Fibroblast of the aortic adventitia (primary cell): ENCODE measurements at places on chromosomes 4 and X. TPM values are rescaled to one million over a fixed set of nuclear protein-coding genes. Genes with fewer than 3 reads are reported as not detected.

- no peak for DNase-seq
These were observed 24.4 kb upstream of the PDZD4 start for GRCh38 chrX:153854702-153855101.

DNA sequence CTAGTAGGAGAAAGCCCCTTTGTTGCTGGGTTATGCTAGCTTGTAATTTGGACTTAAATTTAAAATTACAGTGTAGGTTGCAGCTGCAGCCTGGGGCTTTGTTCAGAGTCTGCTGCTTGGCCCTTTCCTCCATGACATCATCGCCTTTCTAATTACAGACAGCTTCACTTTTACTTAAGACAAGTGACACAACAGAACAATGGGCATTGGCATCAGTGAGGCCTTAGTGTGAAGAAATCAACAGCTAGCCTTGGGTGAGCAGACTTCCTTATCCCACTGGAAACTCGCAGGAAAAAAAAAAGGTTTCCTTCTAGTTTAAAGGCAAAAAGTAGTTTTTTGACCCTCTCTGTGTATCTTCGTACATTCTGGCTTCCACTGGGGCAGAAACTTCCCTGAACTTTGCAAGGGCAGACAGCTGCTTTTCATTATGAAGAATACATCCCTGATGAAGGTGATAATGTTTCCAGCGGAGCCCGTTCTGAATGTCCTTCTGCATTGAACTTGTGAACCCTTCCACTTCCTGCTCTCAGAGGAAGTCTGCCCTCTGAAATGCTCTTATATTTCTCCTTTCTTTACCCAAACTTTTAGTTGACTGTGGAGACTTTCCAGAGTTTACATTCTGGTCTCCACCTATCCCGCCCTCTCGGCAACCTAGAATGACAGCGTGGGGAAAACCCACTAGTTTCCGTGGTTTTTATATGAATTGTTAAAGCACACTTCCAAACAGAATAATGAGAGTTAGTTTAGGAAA lies 123.2 kb upstream of the FAM9C start:
- peak; percentile 82 for DNase-seq

DNA sequence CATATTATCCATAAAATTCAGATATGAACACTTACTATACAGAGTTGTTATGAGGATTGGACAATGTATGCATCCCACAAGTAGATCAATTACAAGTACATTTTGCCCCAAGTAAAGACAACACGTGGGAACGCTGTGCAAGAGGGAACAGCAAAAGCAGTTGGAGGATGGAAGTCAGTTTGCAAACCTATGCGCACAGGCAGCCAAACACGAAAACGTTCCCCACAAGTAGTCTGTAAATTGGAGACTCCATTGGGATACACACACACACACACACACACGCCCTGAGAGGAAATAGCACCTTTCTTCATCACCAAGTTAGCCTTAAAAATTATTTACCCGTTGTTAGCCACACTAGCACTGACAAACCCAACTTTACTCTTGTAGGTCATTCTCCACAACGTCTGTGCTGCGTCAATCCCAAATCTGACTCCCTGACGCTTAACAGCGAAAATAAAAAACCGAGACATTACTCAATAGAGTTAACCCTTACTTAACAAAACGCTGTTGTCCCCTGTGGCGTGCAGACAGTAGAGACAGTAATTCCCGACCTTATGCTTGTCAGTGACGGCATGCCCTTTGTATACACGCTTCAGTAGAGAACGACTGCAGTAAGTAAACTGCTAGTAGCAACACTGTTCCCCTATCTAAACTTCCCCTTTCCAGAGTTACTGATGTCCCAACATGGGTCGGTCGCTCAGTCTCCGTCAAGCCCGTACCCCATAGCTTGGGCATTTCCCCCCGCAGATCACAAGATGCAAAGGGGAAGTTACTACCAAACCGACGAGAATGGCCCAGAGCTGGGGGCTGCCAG lies 730 bp downstream of the MANBA start:
- DNase-seq: peak; percentile 54

GRCh38 chr4:31474221-31474620 lies 754.1 kb downstream of the PCDH7 start:
- no peak for DNase-seq

DNA sequence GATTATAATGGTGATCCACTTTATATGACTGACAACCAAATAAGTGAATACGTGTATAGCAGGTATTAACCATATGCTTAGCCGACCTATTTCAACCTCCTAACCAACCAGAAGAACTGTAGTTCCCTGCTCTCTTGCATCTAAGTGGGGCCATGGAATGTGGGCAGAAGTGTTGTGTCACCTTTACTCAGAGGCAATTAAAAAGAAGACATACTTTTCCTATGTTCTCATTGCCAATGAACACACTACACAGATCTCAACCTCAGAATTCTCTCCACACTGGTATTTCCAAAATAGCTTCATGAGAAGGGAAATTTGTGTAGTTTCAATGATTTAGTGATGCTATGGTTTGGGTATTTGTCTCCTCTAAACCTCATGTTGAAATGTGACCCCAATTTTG lies 3.2 kb upstream of the NFKB1 start:
- no peak for DNase-seq

- no peak for DNase-seq
These were observed 4.1 kb downstream of the MSANTD1 start for GRCh38 chr4:3252831-3253641.

- peak; percentile 6 for DNase-seq
These were observed 120.9 kb upstream of the NRK start for GRCh38 chrX:105701310-105702052.

DNA sequence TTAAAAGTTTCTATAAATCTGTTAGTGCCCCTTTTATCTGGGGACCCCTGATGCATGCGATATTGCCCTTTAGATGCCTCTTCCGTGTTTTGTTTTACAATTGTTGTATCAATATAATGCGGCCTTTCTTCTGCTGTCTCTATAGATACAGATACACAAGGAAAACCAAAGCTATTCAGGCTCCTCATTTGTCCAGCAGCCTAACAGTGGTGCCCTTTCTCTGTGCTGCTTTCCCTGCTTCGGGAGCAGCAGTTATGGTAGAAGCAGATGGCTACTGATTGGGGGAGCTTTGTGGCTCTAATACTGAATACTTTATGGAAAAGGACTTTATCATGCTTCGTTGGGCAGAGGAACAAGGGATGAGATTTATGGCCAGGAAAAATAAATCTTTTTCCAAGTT lies 10.6 kb upstream of the PRDM8 start:
- DNase-seq: no peak

DNA sequence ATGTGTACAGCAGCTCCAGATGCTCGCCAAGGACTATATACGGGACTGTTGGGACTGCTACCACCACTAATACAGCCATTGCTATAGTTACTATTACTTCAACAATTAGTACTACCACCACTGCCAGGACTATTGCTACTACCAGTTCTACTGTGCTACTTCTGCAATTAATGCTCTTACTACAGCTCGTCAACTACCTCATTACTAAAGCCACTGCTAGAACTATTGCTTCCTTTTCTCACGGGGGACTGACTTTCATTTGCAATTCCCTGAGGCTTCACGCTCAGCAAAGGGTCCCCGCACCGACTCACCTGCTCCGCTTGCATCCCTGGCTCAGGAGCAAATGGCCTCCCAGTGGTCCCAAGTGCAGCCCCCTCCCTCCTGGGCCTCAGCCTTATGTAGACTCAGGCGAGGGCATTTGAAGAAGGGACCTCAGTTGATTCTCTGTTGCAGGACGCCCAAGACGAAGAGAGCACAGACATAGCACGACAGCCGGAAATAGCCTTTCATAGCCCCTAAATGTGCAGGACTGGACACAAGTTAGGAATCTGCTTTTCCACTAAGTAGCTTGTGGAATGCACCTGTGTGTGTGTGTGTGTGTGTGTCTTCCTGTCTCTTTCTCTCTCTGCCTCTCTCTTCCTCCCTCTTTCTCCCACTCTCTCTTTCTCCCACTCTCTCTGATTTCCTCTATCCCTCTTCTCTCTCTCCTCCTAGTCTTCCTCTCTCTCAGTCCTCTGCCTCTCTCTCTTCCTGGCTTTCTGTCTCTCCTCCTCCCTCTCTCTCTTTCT lies 294.8 kb downstream of the ASMT start:
- no peak for DNase-seq

GRCh38 chrX:1734806-1735205 lies 119.9 kb downstream of the ASMT start:
- DNase-seq: no peak

GRCh38 chr4:125041372-125041930 lies 273.3 kb upstream of the FAT4 start:
- DNase-seq: peak; percentile 46

DNA sequence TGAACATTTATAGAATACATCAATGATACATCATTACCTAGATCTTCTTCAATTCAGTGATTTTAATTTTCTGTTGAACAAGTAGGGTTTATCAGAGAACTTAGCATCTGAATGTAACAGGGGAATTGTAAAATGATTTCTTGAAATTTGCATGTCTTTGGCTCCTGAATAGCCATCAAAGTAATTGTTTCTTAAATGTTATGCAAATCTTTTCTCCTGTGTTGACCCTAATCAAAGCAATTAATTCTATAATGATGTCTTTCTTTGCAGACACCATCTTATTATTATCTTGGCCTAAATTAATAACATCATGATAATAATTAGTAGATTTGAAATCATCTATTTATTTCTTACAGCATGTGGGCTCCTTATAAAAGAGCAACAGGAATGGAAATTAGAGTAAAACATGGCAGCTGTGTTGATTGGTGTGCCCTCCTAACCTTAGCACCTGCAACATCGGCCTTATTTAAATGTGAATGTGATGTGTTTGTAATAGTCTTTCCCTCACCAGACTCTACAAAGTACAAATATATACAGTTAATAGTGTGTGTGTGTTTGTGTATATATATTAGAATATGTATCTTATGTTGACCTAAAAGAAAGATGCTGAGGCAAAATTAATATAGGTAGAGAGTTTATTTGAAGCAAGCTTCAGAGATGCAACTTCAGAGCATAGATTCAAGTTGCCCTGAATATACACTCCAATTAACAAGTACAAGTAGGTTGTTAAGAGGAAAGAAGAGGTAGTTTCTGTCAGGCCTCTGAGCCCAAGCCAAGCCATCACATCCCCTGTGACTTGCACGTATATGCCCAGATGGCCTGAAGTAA lies 328.0 kb upstream of the TECRL start:
- DNase-seq: no peak

GRCh38 chr4:4408576-4409335 lies 21.9 kb downstream of the NSG1 start:
- DNase-seq: no peak

GRCh38 chrX:130606425-130606824 lies 204.6 kb downstream of the RBMX2 start:
- no peak for DNase-seq

- no peak for DNase-seq
These were observed 262.7 kb downstream of the RCHY1 start for GRCh38 chr4:75251547-75251946.

EXOC1L gene
- not detected in 2 replicates for total RNA-seq

PJA1 gene
- total RNA-seq: 15.7 and 31.2 TPM in 2 replicates

SOD3 gene
- total RNA-seq: 65.3 and 75.2 TPM in 2 replicates

AREG gene
- total RNA-seq: 0.54 TPM in 1 of 2 replicates, not detected in the other

ZNF157 gene
- 1.3 TPM in 1 of 2 replicates, not detected in the other for total RNA-seq

SLITRK4 gene
- total RNA-seq: 0.99 and 8.3 TPM in 2 replicates

EDA gene
- 0.09 and 1.4 TPM in 2 replicates for total RNA-seq
